ENCODE measurements at places on chromosomes 13 and 19. TPM values are rescaled to one million over a fixed set of nuclear protein-coding genes. Genes with fewer than 3 reads are reported as not detected.

The OR7C1 gene
- total RNA-seq = not detected

The SIGLEC12 gene
- total RNA-seq = not detected

The GFY gene
- not detected for total RNA-seq

The ELSPBP1 gene
- total RNA-seq = not detected

The ZNF799 gene
- total RNA-seq = not detected

The CDX2 gene
- 0.04 TPM for total RNA-seq

The COG3 gene
- 17.7 TPM for total RNA-seq

The IRF2BP1 gene
- total RNA-seq = 45.7 TPM

The C5AR2 gene
- total RNA-seq = 0.03 TPM

The C19orf73 gene
- 1.4 TPM for total RNA-seq

The PARP4 gene
- total RNA-seq = 29.2 TPM
